Fibroblast of upper back skin (primary cell): ENCODE measurements at places on chromosomes 7 and 10.
A peak's percentile ranks its signal among the peaks of the same experiment; 100 is the strongest.

DNA sequence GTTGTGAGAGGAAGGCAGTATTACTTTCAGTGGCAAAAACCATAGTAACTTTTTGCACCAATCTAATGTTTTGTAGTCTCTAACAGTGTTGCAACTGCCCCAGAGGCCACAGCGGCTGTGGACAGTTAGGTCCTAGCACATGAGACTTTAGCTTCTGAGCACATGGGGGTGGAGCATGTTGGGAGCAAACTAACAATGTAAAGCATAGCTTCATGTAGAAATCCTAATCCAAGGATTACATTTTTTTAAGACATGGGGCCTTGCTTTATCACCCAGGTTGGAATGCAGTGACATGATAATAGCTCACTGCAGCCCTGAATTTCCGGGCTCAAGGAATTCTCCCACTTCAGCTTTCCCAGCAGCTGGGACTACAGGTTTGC lies 49.0 kb downstream of the LAMB1 start:
- DNase-seq: no peak

- no peak for DNase-seq
Measured at GRCh38 chr10:47183704-47184041, 116.3 kb upstream of the GDF10 start.

- DNase-seq: no peak
Measured at GRCh38 chr7:45680776-45681175, 106.6 kb downstream of the ADCY1 start.

- peak; percentile 82 for DNase-seq
Measured at GRCh38 chr10:3889961-3890522, 105.0 kb upstream of the KLF6 start.

- no peak for DNase-seq
Measured at GRCh38 chr10:23474626-23475025, 35.8 kb downstream of the OTUD1 start.

DNA sequence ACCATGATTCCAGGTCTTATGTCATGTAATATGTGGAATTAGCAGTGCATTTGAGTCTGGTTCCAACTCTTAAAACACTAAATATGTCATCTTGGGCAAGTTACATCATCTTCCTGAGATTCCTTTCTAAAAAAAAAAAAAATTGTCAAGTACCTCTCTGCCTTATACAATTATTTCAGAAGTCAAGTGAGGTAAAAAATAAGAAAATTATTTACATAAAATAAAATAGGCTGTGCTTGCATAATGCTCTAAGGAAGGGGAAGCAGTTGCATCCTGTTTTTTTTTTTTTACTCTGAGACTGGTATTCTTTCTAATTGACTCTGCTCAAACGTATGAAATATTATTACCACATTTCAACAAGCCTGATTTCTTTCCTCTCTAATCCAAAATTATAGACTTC lies 55.1 kb upstream of the SEMA3A start:
- DNase-seq: no peak

DNA sequence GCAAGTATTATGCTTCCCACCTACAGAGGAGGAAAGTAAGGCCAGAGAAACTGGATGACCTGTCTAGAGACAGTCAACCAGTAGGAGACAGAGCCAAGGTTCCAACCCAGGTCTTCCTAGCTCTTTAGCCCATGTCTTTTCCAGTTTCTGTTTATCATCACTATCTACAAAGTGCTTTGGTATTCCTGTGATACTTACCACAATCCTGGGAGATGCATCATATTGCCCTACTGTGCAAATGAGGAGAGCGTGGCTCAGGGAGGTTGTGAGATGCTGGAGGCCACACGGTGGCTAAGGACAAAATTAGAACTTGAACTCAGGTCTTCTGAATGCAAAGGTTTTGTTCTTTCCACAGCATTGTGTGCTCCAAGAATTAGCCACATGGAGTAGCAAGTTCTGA lies 11.2 kb upstream of the PLEKHA1 start:
- no peak for DNase-seq

DNA sequence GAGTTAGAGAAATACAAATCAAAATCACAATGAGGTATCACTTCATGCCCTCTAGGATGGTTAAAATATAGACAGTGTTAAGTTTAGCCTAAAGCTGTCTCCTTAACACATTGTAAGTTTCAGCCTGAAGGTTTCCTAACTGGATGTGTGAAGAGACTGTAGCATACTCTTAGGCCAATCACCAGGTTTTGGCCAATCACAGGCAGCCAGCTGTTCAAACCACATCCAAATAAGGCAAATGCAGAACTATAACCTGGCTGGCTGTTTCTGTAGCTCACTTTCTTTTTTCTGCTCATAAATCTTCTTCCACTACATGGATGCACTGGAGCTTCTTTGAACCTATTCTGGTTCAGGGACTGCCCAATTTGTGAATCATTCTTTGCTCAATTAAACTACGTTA lies 19.7 kb downstream of the ESYT2 start:
- DNase-seq: peak; percentile 37

GRCh38 chr7:157481389-157481788 lies 144.6 kb downstream of the DNAJB6 start:
- DNase-seq: no peak
